ENCODE measurements at places on chromosomes 7 and 10.

DNA sequence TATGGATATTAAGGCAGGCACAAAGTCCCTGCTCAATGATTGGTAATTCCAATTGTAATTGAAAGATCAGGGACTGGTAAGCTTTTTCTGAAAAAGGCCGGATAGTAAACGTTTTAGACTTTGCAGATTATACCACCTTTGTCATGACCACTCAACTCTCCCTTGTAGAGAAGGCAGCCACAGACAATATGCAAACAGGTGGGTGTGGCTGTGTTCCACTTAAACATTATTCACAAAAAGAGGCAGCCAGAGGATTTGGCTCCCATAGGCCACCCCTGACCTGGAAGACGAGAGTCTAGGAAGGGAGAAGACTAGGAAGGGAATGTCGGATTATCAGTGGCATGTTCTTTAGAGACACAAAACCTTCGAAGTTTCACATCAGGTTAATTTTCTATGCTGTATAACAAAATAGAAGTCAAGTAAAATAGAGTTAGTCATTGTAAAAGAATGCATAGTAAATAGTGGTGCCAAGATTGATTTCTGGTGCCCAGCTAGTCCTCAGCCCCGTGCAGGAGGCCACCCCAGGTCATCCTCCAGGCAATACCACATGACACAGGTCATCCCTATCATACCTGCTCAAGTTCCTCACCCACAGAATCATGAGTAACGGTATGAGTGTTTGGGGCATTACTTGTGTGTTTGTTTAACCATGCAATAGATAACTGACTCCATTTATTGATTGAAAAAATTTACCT lies 193.8 kb downstream of the PLPP4 start:
- no peak for DNase-seq

DNA sequence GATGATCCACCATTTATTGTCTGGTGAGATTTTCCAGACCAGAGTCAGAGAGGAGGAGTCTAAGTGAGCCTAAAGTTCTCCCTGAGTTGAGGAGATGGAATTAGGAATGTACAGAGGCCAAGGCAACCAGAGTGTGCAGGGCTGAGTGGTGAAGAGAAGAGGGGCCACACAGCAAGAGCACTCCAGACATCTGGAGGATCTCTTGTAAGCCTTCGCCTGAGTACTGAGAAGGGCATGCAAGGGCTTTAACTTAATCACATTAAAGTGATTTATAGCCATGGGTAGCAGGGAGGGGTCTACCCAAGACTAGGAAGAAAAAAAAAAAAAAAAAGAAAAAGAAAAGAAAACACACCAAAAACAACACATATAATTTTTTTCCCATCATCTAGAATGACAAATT lies 1190.4 kb downstream of the GATA3 start:
- no peak for DNase-seq

DNA sequence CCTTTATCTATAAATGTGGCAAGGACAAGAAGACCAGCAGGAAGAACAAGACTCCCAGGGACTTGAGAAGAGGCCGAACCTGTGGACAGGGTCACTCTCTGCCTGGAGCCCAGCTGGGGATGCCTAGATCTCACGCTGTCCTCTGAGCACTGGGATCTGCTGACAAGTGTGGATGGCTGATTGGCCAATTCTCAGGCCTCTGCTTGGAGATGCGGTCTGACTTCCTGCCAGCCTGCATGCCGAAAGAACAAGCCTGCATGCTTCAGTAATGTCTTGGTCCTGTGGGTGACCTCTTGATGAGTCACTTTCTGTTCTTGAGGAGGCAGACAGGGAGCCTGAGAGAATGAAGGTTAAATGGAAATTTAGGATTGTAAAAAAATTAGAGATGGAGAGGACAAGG lies 84.7 kb downstream of the TMEM178B start:
- peak; percentile 20 for DNase-seq

DNA sequence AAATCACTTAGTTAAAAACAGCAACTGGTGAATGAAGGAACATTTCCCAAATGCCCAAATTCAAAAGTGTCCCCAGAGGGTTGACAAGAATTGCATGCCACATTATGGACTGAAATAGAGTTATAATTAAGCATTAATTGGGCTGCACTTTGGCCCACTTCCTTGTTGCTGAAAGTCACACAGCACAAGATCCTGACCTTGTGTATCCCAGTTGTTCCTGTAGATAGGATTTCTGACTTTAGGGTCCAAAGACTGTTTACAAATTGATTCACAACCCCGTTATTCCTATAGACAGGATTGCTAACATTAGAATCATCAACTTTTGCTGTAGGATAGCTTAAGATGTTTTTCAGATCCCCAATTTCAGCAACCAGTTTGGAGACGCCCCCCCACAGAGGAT lies 31.5 kb upstream of the NPFFR1 start:
- no peak for DNase-seq

- no peak for DNase-seq
Observed at GRCh38 chr7:46259947-46260346, 338.9 kb upstream of the IGFBP3 start.

- no peak for DNase-seq
Observed at GRCh38 chr7:155788616-155789000, 23.7 kb downstream of the SHH start.

DNA sequence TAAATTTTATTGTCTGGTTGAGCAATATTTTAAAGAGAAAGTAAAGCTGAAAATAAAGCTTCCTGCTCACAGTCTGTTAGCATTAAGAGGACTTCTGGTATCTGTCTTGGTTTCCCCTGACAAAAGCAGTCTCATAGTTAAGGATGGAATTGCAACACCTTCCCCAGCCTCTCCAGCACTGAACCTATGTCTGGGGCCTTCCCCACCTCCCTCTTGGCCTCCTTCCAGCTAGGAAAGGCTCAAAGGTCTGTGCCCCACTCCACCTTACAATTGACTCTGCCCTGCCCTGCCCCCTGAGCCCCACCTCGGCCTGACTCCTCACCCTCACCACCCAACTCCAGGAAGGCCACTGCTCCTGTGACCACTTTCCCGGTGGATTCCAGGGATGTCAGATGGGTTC lies 33.2 kb downstream of the COL17A1 start:
- no peak for DNase-seq

GRCh38 chr7:101470668-101471487 lies 108.2 kb downstream of the COL26A1 start:
- DNase-seq = no peak

DNA sequence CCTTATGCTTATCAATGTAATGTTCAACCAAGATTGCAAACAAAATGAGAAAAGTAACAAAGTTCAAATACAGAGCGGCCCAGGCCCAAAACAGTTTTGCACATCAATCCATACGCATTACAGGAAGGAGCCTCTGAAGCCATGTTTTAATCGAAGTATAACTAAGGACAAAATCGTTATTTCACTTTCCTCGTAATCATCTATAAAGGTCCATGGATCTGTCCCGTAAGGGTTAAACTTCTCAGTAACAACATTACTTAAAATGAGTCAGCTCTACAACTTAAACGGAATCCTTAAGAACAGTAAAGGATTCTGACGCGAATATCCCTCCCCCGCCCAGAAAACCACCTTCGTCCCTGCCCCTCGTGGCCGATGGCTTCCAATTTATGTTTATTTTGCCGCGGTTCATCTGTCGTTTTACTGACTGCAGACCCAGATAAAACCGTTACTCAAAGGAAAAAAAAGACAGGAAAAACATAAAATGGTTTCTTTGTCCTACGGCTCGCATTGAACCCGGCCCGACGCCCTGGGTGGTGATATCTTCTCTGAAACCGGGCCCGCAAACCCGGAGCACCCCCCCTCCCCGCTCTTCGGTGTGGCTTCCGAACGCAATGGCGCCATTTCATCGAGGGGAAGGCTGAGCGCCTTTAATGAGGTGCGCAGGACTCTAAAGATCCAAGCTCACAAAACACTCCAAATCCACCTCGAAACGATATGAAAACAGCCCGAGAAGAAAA lies 1.1 kb downstream of the HNRNPA2B1 start:
- DNase-seq = peak; percentile 73

DNA sequence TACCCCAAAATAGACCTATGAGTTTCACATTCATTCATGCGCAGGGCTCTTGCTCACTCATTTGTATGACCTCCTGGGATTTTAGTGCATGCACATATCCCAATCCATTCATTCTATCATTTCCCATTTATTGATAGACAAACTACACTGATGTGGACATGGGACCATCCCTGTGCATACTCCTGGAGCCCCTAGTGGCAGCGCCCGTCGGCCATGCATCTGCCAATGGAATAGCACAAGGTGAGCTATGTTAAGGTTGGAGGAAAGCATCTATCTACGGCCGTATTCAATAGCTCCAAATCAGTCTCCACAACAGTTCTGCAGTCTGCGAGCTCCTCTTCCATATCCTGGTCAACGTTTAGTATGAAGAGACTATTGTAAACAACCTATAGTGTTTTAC lies 31.7 kb upstream of the FIGNL1 start:
- no peak for DNase-seq

Measured in activated CD4-positive, alpha-beta memory T cell treated with anti-CD3 and anti-CD28 coated beads for 36 hours (primary cell).